GM18507 (cell line): ENCODE measurements at places on chromosomes 6 and 20.

- DNase-seq, result no peak
Observed at GRCh38 chr6:16452348-16452747, 214.0 kb downstream of the GMPR start.

GRCh38 chr6:109105681-109106080 lies 10.4 kb downstream of the CEP57L1 start:
- no peak for DNase-seq

GRCh38 chr20:18585134-18585533 lies 2.7 kb upstream of the DTD1 start:
- no peak for DNase-seq

DNA sequence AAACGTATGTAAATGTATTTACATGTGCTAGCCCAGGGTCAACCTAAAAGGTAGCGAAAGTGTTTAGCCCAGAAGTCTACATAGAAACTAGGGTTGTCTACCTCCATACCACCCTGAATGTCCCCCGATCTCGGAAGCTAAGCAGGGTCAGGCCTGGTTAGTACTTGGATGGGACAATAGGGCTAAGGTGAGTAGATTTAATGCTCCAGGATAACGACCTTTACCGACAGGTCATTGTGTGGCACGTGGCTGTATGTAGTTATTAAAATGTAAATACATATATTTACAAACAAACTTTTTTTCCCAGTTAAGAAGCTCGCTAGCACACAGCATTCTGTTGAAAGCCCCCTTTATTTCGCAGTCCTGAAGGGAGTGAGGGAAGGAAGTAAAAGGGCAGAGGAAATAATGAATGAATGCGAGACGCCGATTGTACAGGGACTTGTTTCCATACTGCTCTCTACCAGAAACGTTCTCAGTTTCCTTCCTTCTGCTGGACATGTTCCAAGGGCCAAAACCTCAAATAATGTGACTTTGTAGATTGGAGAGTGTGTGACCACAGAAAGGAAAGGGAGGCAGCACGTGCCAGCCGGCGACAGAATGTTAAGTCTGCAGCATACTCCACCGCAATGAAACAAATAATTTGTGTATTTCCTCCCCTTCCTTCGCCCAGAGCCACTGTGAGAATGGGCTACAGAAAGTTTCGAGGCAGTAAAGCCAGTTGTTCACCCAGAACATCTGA lies 612 bp downstream of the ADAT2 start:
- no peak for DNase-seq

DNA sequence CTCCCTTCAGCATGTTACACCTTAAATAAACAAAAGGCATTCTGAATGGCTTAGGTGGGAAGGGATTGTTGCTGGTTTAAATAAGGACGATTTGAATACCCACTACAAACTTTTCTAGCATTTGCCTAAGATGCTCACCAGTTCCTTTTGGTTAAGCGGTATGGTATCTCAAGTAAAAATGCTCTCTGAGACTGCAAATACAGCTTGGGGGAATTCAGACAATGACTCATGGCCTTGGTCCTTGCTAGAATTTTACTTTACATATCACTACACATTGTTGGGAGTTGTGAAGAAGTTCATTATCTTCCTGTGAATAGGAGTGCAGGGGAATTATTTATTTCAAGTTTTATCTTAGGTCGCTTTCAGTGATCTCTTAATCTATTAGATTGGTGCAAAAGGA lies 670.7 kb downstream of the UTRN start:
- no peak for DNase-seq

DNA sequence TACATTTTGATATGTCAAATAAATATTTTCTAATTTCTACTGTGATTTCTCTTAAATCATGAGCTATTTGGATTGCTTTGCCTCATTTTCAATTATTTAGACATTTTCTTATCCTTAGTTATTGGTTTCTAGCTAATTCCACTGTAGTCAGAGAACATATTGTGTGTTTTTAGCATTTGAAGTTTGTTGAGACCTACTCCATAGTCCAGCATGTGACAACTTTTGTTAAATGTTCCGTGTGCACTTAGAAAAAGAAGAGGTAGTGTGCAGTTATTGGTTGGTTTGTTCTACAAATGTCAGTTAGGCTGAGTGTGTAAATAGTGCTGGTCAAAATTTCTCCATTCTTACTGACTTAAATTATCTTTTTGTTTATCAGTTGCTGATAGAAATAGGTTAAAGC lies 138.8 kb downstream of the BCAS1 start:
- no peak for DNase-seq

DNA sequence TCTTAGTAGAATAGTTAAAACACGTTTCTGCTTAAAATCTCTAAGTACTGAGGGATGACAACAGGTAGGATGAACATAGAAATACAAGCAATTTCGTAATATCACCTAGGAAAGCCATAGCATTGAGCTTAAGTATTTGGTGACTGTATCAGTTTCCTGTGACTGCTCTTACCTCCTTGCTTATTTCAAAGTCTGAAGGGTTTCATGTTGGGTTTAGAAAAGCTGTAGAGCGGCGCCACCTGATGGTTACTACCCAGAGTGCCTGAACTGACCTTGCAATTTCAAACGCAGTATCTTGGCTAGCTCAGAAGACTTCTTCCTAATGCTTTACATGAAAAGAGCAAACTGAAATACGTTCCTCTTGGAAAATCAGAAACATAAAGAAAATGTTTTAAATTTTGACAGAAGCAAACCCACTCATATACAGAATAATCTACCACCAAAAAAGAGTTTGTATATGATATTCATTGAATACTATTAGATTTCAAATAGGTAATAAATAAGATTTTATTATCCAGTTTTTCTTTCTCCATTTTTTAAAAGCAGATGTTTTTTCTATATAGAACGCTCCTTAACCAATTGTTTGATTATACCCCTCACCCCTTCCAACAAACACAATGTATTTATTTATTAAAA lies 82.3 kb upstream of the RIPOR2 start:
- no peak for DNase-seq

GRCh38 chr6:22043284-22043962 lies 253.4 kb downstream of the PRL start:
- no peak for DNase-seq

DNA sequence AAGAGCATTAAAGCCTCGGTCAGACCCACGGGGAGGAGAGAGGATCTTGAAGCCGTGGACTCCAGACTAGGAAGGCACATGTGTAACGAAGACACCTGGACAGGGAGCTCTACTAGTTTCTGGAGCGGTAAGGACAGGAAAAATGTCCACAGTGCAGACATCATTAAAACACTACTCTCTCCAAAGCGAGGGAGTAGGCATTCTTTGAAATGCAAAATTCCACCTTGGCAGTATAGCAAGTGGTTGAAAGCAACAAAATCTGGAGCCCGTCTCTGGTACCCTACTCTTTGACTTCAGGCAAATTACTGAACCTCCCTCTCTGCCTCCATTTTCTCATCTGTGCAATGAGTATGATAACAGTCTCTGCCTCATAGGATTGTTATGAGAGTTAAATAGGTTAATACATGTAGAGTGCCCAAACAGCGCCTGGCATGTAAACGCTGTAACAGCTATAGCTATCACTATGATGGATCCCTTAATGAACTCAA lies 408 bp upstream of the CRIP3 start:
- DNase-seq, result no peak

DNA sequence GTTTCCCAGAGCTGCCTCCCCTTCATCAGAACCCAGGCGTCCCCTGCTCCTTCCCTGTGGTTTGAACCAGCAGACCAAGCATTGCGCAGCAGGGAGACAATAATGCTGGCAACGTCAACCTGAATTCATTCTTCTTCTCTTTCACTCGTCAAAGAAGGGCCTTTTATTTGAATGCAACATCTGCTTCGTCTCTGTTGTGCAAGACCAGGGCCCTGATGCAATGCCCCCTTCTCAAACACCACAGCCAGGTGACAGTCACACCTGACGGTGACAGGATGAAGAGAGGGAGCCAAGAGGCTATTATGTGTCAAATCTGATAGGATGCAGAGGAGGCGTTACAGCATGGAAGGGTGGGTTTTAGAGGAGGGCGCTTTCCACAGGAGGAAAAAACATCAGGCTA lies 8.0 kb downstream of the INSM1 start:
- DNase-seq, result no peak

DNA sequence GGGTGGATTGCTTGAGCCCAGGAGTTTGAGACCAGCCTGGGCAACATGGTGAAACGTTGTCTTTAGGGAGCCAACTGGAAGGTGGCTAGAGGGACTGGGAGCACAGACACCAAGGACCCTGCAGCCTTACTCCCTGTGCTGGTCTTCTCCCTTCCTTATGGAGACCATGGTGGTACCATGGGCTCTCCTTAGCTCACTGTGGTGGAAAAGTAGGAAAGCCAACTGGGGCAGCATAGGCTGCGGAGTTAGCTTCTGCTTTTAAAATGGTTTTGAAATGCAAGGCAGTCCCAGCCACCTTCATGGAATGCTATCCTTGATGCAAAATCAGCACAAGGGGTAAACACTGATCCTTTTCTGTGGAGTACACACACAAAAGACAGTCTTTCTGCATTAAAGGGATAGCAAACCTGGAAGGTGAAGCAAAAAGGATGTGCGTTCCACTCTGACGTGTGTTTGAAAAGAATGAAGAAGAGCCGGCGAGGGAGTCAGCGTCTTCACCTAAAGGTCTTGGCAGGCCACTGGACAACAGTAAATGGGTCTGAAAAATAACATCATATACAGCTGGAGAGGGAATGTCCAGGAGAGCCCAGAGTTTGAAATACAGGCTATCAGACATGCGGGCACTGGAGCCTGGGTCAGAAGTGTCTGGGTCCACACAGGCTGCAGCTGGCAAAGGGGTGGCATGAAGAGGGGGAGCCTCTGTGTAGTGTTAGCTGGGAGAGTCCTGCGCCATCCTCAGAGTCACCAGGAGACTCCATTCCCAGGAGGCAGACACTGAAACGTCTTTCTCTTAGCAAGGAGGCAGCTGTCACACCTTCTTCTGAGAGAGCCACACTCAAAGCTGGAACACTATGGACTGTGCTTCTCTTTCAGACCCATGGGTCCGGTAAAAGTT lies 58.5 kb downstream of the GPR6 start:
- DNase-seq, result no peak

DNA sequence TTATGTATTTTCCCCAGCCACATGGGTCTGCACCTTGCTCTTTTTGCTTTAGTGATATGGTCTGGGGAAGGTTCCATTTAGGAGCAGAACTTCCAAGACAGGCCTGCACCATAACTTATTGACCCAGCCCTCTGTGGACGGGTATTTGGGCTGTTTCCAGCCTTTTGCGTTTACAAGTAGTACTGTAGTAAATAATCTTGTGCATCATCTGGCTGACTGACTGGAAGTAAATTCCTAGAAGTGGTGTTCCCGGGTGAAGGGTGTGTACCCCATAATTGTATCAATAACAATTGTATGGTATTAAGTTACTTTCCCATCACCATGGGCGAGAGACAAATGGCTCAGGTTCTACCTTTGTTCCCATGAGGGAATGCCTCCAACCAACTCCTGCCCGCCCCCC lies 31.6 kb downstream of the SPDEF start:
- DNase-seq, result no peak

DNA sequence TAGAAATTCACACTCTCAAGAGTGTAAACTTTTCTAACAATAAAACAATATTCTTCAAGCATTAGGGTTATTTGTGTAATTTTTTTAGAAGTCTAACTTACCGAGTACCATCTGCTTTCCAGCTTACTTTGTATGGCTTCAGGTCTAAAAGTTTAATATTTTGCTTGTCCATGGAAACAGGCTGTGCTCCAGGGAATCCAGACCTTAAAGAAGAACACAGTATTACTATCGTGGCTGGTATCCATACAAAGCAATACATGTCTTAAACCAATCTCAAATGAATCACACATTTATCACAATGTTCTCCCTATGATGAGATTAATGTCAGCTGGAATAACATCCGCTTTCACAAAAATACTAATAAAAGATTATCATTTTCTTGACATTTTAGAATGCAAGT lies 73.0 kb downstream of the RNGTT start:
- no peak for DNase-seq

DNA sequence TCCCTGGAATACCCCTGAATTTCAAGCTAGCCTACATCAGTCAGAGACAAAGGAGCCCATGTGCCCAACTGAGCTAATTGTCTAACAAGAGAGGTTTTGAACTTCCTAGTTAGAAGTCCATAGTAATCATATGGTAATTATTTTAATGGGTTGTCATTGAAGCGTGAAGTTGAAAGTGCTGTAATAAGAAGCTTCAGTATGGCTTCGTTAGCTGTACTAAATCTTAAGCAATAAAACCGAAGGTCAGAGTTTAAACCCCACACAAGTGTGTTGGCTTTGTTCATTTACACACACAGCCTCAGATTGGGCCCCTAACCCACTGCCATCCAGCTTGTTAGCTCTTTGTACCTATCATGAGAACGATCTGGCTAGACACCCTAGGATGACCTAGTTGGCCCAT lies 195.6 kb upstream of the RIN2 start:
- no peak for DNase-seq

- DNase-seq, result no peak
Observed at GRCh38 chr6:151136141-151136755, 103.5 kb upstream of the AKAP12 start.

DNA sequence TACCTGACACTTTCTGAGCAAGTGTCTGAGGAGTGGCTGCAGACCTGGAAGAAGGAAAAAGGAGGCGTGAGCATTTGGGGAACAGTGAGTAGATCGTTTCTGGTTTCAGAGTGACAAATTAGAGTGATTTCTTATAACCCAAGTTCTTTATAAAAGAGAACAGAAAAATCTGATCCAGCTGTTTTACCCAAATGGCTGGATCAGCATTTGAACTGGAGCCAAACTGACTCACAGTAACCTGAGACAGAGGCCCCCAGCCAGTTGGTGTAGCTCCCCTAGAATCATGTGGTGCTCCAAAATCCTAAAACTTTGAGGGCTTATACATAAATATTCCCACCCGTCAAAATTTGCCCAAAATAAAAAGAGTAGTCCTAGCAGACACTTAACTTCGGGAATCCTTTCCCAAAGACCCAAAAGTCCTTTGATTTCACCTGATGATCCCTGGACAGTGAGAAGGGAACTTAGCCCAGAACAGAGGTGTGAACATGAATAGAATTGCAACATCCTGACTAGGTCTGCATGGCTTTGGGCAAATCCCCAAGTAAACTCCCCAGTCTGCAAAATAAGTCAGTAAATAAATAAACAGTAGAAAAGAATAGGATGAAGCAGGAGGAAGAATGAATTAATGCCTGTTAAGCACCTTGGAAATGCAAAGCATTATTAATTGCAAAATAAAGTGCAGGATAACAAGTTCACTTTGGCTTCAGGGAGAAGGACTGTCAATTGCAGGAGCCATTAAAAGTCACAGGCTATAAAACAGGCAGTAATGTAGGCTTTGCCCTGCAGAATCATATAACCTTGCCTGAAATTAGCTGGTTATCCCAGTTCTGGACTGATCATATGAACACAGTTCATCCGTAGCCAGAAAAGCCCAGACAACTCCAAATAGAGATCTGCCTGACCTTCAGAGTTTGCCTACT lies 262.0 kb upstream of the JARID2 start:
- DNase-seq, result no peak

- no peak for DNase-seq
Observed at GRCh38 chr20:21704408-21705385, 767 bp upstream of the PAX1 start.

GRCh38 chr6:136051140-136051775 lies 198.9 kb downstream of the MTFR2 start:
- no peak for DNase-seq
